ENCODE measurements at places on chromosomes 6 and 20.

GRCh38 chr6:29424575-29424974, 9.8 kb downstream of the OR12D1 start:
- DNase-seq: no peak

GRCh38 chr6:131182991-131183425, 47.7 kb downstream of the AKAP7 start:
- peak; percentile 7 for DNase-seq

GRCh38 chr6:137224799-137225198, 5.6 kb upstream of the IFNGR1 start:
- no peak for DNase-seq

DNA sequence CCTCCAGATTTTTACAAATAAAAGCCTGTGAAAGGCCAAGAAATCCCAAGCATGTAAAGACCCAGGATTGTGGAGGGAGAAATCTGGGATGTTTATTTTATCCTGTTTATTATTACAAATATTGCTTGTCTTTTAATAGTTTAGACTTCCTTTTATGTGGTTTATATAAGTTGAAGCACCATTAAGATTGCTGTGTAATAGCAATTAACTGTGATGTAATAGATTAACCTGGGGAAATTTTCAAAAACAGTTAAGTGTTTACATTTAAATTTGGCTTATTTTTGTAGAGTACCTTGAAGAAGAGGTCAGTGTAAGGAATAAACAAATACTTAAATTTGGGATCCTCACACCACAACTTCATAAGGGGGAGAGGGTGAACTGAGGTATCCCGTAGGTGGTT, 27.0 kb downstream of the VAPB start:
- no peak for DNase-seq

DNA sequence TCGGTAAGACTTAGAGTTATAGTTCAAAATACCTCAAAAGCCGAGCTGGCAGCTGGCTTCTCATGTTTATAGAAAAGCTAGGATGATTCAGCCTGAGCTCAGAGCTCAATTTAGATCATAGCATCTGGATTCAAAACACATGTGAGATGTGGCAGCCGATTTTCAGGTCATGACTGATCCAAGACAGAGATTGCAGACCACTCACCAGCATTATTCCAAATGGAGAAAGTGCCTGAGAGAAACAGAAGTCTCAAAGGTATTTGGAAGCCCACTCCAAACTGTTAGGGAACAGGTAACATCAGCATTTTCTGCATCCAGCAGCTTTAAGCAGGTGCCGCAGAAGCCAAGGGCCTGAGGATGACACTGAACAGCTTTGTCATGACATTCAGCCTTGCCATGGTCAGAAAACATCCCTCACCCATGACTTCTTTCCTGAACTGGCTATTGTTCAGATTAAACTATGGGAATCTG, 102.2 kb downstream of the BACH2 start:
- no peak for DNase-seq

GRCh38 chr20:32285621-32286371, 8.3 kb downstream of the KIF3B start:
- DNase-seq: no peak

DNA sequence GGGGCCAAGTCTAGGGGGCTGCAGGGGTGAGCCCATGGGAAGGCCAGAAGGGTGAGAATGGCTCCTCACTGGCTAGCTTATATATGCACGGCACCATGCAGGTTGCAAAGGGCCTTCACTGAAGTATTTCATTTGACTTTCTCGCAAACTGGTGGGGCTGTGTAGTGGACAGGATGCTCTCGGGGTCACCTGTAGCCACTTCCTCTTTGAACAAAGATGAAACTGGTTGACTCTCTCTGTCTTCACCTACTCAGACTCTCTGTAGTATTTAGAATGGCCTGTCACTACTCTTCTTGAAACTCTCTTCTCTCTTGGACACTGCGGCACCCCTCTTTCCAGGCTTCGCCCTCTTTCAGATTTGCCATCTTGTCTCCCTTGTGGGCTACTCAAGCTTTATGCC, 560.5 kb downstream of the PKHD1 start:
- no peak for DNase-seq

GRCh38 chr20:31535298-31535697, 21.1 kb downstream of the HM13 start:
- no peak for DNase-seq

DNA sequence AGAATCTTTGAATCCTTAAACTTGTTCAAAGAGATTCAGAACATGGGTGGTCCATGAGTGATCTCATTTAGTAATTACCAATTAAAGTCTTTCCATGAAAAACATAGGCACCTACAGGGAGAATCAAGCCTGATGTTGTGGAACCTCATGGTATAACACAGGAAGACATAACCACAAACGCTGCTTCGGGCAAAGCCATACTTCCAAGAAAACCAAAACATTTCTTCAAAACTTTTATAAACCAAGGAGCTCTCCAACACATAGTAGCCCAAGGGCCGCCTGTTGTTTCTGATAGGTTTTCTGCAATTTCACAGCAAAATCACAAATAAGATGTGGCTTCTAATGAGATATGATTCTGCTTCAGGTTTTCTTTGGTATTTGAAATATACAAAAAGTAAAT, 2.5 kb downstream of the CHD6 start:
- DNase-seq: no peak

GRCh38 chr6:139940741-139941729, 566.6 kb upstream of the CITED2 start:
- DNase-seq: no peak

GRCh38 chr20:11905460-11906179, 12.1 kb upstream of the BTBD3 start:
- DNase-seq: no peak

DNA sequence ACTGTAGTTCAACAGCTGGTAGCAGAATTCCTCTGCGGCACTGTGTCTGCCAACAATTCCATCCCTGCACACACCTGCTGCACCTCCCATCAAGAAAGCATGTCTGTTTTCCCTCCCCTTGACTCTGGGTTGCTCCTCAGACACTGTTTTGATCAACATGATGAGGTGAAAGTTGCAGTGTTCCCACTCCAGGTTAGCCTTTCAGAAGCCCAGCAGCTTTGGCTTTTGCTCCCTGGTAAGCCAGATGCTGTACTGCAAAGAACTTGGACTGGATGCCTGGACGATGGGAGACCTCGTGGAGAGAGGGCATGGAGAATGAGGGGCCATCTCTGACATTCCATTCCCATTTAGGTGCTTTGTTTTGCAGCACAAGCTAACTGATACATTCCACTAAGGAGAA, 79.1 kb upstream of the MAFB start:
- no peak for DNase-seq

DNA sequence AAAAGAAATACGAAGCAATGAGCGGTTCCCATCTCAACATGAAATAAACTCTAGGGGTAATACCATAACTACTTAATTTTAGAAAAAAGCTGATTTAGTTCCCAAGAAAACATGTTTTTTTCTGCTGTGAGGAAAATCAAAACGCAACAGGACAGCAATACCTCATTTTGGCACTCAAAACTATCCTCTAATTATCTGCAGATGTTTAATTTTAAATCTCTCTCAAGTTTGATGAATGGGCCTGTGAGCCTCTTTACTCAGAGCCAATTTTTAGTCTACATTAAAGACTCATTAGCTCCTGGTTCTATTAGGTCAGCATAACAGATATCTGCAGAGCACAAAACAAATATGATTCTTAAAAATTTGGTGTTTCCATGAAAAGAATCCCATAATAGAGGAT, 28.1 kb downstream of the RNF24 start:
- no peak for DNase-seq

DNA sequence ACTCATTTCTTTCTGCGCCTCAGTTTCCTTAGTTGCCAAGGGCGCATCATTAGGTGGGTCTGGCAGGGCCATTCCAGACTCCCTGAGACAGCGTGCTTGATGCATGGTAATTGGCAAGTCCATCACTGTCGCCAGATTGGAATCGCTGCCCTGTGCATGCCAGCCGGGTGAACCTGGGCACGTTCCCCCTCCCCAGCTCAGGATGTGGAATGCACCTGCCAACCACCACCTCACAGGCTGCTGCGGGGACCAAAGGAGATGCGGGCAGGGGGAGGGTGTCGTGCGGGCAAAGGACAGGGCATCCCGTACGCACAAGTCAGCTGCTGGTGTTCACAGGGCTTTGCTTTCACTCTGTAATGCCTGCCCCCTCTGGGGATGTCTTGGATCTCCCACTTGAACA, 36.4 kb upstream of the PMEPA1 start:
- no peak for DNase-seq

DNA sequence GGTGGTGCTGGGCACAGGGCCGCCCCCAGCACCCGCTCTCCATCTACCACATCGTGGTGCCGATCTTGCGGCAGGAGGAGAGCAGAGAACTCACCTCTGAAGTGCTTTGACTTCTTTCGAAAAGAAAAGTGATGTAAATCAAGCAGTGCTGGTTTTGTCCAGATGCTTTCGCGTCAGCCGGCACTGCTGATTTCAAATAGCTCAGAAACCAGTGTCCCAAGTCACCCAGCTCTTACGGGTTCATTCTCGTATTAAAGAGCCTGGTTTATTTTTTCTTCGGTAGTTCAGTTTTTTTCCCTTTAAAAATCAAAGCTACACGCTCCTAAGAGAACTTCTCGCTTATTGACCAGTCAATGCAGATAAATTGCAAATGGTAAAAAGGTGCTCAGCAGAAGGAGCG, 32.1 kb downstream of the MYT1 start:
- DNase-seq: no peak

GRCh38 chr6:104788400-104788799, 71.3 kb downstream of the HACE1 start:
- DNase-seq: no peak

DNA sequence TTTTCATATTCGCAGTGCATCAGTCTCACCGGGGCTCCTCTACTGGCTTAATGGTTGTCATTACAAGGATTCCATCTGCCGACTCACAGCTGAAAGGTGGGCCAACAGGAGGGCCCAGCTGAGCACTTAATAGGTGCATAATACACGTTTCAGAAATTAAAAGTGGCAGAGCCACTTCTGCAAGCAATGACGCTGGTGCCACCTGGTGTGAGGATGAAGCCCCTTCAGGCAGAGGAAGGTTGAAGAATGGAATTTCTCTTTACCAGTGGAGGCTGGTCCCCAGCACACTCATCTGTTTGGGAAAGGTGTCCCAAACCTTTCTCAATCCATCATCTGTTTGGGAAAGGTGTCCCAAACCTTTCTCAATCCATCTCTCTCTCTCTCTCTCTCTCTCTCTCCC, 8.2 kb upstream of the STMND1 start:
- DNase-seq: no peak

GRCh38 chr6:68710916-68711315, 75.8 kb downstream of the ADGRB3 start:
- DNase-seq: no peak

DNA sequence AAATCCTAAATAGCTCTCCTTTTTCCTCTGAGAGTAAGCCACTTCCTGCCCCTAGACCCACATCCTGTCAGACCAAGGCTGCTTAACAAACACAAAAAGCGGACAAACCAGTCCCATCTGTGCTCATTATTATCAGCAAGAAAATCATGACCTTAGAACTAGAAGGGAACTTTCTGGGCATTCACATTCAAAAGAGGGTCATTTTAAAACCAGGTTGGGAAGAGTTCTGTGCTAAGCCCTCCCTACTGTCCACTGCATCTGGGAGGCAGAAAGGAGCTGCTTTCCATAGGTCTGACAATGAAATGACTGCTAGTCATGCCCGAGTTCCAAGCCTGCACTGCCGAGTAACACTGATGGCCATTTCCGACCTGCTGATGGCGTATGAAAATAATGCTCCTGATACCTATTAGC, 15.4 kb downstream of the EZR start:
- no peak for DNase-seq

- no peak for DNase-seq
Measured at GRCh38 chr20:23187751-23188150, 101.6 kb upstream of the CD93 start.

- no peak for DNase-seq
Measured at GRCh38 chr6:164749221-164750064, 560.0 kb downstream of the C6orf118 start.
